ENCODE measurements at places on chromosomes 13 and 19. TPM values are rescaled to one million over a fixed set of nuclear protein-coding genes. Genes with fewer than 3 reads are reported as not detected.

GRCh38 chr13:73467125-73467524 lies 408.3 kb downstream of the KLF5 start:
- no peak for DNase-seq

DNA sequence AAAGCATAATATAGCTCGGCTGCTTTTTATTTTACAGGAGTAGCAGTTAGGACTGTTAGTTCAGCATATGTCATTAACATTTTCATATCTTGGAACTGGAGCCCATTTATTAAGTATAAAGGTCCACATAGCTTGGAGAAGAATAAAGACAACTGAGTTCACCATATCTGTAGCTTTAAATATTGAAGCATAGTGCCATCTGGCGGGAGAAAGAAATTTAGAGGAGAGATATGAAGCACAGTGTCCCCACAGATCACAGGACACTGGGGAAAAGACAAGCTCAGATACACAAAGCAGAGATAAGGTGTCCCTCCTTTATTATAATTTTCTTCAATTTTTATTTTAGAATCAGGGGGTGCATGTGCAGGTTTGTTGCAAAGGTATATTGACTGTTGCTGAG lies 104.7 kb upstream of the FREM2 start:
- no peak for DNase-seq

- DNase-seq = no peak
Observed at GRCh38 chr13:33353210-33353609, 67.7 kb upstream of the STARD13 start.

Gene SERP2
- 7.7 TPM for total RNA-seq

Gene ZNF582
- 6.1 TPM for total RNA-seq

DNA sequence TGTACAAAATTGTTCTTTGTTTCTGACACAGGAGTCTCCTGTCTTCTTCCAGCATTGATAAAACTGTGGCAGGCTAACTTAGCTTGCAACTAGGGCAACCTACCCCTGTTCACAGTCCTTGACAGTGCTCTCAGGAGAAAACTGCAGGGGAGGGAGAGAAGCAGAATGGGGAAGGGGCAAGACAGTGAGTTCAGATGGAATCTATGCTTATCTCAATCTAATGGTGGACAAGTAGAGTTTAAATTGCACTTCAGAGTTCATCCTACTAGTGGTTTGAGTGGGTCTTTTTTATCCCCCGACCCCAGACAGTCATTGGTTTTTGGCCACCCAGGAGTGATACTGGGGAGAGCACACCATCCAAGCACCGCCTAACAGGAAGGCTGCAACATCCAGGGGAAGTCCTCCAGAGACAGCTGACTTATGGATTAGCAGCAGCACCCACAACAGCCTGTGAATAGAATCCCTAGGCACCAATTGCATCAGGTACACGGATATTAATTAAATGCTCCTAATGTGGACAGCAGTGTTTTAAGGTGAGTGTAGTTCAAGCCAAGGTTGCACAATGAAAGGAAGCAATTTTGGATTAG lies 236.6 kb downstream of the NHLRC3 start:
- DNase-seq = no peak

Gene ZNF135
- total RNA-seq = 5.5 TPM

- DNase-seq = no peak
Observed at GRCh38 chr13:113080901-113081521, 24.6 kb upstream of the F7 start.

Measured in osteocyte (in vitro differentiated cells).